ENCODE measurements at places on chromosomes 7 and 10.

GRCh38 chr7:78924581-78924980 is 528.9 kb downstream of the MAGI2 start:
- DNase-seq: no peak

DNA sequence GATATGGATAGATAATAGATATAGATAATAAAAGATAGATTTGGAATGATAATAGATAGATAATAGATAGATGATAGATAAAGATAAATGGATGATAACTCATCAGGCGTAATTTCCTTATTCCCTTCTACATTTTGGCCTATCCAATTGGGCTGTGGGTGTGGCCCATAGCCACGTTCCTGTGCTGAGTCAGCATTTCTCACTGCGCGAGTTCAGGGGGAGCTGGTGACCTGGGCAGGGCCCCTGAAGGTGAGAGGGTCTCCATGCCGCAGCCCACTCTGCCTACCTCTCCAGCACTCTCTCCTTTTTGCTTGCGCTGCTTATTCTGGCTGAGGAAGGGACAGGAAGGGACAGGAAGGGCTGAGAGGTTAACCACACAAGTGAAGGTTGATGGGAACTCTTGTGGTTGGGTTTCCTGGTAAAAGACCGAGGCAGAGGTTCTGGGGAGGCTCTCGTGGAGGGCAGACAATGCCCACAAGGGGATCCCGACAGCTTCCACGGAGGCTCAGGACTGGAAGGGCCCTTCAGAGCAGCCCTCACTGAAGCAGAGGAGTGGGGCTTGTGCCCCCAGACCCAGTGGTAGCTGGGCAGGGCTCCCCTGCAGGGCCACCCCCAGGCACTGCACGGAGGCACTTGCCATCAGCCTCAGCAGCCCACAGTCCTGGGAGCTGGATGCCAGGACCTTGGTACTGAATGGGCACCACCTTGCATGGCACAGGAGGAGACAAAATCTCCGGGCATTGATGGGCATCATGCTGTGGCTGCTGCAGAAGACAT is 247.3 kb upstream of the PITRM1 start:
- DNase-seq: peak; percentile 32

DNA sequence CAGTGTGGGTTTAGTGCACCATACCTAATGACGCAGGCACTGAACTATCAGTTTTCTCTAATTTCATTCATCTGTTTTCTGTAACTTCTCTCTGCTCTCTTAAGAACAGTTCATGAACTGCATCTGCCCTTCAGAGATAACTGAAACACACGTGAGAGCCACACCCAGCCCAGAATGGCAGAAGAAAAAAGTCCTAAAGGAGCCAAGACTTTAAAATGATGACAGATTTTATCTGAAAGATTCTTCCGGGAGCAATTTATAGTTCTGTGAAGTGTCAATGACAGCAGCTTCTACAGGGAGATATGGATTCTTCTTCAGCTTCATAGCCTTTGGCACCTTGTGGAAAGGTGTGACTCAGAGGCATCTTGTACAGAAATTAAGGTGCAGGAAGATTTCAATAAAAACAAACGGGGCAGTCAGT is 211.5 kb upstream of the SLC26A5 start:
- no peak for DNase-seq

- no peak for DNase-seq
Measured at GRCh38 chr7:29598613-29599012, 35.0 kb downstream of the PRR15 start.

DNA sequence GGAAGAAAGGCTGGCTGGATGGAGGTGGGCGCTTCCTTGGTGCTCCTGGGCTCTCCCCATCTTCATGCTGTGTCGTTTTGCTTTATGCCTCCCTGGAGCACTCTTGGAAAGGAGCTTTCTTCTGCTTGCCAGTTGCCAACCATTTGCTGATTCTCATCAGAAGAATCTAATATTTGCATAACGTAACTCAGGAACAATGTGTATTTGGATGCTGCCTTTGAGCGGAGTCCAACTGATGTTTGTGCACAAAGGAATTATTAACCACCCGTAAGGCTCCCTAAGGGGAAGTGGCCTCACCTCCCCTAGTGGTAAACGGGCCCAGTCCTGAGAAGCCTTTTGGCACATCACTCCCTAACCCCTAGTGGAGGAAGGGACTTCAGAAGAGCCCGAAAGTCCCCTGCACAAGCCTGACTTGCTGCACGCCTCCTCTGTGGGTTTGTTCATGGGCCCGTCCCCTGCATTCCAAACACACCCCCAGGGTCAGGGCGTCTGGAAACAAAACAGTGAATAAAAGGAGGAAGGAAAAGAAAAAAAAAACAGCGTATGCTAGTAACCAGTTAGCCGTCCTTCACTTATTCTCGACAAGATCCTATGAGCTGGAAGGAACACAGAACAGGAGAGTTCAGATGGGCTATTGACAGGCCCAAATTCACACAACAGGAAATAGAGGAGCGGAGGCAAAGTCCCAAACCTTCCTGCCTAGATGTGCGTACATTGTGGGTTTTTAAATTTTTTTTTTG is 602.2 kb downstream of the LRMDA start:
- DNase-seq: no peak

DNA sequence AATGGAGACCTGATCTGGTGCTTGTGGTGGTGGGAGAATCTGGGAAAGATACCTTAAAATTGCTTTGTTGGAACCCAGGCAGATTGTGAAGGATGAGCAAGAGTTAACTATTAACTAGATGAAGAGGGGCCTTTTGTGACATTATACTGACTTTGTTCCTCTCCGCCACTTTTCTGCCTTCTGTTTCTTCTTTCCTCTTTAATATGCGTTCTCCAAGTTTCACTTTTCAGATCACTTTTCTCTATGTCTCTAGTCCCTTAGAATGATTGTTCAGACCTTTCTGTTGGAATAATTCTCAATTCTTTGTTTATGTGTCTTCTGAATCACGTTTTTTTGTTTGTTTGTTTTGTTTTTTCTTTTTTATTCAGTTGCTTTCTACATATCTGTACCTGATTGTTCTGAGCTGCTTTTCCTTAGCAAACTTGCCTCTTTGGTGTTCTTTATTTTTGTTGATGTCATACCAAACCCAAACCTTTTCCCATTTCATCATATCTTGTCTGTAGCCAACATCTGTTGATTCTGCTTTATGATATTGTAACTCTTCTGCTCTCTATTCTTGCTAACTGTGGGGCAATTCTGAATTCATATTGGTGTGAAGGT is 2.8 kb downstream of the BMPR1A start:
- DNase-seq: no peak

DNA sequence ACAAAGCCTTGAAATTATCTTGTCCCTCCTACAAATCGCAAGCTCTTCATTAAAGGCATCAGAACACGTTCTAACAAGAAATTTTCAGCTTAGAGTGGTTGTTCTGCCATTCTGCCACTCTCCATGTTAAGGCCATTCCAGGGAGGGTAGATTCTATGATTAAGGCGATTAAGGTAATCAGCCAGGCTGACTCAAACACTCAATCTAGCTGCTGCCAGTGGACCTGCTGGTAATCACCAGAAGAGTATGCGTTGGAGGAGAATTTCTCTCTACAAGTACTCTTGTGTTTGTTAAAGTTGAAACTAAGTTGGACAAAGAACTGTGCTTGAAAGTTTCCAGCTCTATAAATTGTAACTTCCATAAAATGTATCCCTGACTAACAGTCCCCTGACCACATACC is 149.2 kb upstream of the COL1A2 start:
- no peak for DNase-seq

GRCh38 chr10:123194056-123194455 is 39.9 kb downstream of the BUB3 start:
- no peak for DNase-seq

- no peak for DNase-seq
Measured at GRCh38 chr7:8210845-8211724, 50.9 kb downstream of the ICA1 start.

- DNase-seq: no peak
Measured at GRCh38 chr10:71750124-71750841, 23.0 kb downstream of the VSIR start.

- no peak for DNase-seq
Measured at GRCh38 chr7:151440799-151441445, 981 bp upstream of the CRYGN start.

DNA sequence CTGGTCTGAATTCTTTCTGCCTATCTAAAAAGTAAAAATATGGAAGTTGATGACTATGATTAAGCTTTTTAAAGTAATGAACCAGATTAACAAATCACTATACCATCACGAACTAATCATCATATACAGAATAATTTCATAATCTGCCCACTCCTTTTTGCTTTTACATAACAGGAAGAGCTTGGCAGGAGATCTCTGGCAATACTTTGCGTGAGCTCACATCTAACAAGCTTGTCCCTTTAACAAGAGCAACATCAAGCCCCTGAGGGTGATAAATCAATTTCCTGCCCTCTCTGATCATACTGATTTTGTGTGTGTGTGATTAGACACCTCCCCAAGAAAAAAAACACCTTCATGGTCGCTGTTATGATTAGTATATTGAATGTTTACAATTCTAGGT is 143.5 kb upstream of the ASAH2 start:
- DNase-seq: peak; percentile 18

- no peak for DNase-seq
Measured at GRCh38 chr10:75910032-75910431, 478.6 kb downstream of the LRMDA start.

DNA sequence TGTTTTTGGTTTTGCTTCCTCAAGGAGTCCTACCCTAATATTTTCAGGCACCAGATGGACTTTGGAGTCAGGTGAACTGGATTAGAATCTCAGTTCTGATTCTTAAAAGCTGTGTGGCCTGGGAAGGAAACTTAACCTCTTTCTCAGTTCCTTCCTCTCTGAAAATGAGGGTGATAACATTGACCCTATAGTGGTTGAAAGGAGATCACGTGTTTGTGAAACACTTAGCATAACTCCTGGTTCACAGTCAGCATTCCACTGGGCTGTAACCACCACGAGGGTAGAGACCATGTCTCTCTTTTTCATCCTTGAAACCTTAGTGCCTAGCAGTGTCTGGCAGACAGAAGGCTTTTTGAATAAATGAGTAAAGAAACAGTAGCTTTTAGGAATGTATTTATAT is 16.7 kb downstream of the LSMEM1 start:
- no peak for DNase-seq

GRCh38 chr10:126670056-126670894 is at the start of gene C10orf90:
C10orf90 (minus strand) TSS chr10:126670693; CDS start chr10:126670480, 213 bp downstream.
- DNase-seq: no peak

- no peak for DNase-seq
Measured at GRCh38 chr10:131722525-131723264, 178.1 kb upstream of the PPP2R2D start.

DNA sequence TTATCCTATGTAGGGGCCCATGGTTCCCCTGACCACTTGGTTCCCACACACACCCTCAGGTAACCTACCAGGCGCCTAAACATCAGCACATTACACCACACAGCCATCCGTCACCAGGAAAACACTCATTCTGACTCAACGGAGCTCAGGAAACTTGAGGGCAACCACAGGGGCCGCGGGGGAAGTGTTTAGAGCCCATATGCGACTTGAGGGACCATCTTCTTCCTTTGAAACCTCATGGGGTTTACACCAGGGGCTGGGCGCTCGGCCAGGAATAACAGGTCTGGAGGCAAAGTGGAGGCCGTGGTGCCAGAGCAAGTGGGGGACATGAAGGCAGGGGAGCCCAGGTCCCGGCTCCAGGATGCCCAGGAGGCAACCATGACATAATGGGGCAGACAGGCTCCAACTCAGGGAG is 1.5 kb downstream of the STX1A start:
- peak; percentile 85 for DNase-seq

DNA sequence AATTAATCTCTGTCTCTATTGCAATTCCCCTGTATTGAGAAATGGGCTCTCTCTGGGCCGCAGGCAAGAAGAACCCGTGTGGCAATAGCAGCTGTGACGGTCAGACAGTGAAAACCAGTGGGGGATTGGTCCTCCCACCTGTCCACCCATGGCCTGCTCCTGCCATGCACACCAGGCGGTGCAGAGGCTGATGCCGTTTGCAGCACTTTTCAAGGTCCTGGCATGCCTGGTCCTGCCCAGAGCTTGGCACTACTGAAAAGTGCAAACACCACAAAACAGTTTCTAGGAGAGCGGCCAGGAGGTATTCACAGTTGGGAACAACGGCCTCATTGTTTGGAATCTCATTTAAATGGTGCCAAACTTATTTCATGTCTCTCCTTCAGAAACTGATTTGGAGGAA is 41.5 kb downstream of the PSPH start:
- DNase-seq: no peak

DNA sequence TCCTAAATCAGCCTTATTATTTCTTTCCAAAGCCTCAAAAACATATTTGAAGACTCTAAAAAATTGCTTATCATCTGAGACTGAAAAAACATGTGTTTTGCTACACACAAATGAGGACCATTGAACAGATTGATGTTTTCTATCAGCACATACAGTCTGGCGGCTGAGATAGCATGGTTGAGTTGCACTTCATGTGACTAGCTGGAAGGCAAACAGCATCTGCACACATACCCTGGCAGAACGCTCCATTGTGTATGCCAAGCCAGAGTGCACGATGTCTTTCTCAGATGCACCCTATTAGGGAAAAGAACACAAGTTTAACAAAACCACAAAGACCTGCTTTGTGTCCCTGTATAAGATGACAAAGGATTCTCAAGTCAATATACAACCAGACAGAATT is 33.0 kb downstream of the FAM25A start:
- no peak for DNase-seq

DNA sequence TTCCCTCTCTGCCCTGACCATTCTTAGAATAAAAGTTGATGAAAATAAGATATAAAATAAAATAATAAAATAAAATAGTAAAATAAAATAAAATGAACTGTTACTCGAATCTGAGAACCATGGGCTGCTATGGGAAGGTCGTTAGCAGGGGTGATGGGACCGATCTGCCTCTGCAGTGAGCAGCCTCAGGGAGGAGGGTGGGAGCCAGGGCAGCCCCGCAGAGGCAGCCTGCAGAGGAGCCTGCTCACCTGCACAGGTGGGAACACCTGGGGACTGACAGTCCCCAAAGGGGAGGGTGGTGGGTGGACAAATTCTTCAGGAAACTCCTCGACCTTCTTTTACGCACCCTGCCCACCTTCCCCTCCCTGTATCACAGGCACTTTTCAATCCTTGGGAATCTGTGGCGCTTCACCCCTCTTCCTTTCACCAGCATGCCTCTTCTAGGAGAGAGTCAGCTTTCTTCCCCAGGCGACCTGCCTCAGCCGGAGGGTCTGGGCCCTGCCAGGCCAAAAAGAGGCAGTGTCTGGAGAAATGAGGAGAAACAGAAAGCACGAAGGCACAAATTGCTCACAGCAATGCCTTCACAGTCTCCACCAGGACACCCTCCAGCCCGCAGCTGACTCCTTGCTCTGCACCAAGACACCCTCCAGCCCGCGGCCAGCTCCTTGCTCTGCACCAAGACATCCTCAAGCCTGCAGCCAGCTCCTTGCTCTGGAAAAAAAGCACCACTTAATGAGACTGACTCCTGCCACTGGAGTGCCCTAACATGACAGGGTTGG is 368.4 kb upstream of the SHH start:
- DNase-seq: no peak

GRCh38 chr7:21023841-21024484 is 237.3 kb upstream of the SP8 start:
- no peak for DNase-seq

- DNase-seq: no peak
Measured at GRCh38 chr10:69047111-69047832, 40.6 kb upstream of the SRGN start.

Data from CD4-positive, alpha-beta T cell treated with Interleukin-2 at 100 ng/mL for 4 hours (primary cell).